ENCODE measurements at places on chromosomes 13 and 19.

GRCh38 chr19:12783849-12784393, 7.4 kb upstream of the JUNB start:
- DNase-seq, result no peak

- peak; percentile 74 for DNase-seq
Measured at GRCh38 chr19:8342684-8343482, at the start of gene KANK3. TSS of gene KANK3 (minus strand) at chr19:8343262. CDS start at chr19:8337828, 5,434 bp downstream.

DNA sequence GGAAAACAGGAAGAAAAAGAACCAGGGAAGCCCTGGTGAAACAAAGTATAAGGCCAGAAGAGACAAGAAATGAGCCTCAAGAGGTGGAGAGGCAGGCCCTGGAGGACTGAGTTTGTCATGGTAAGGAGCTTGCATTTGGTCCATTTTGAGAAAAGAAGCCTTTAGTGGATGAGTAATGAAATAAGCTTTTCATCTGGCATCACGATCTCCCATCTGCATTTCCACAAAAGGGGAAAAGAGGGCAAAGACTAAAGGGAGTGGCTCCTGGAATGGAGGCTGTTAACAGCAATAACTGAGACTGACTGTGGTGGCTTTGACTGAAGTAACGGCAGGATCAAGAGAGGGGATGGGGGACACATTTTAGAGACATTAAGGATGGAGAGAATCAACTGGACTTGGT, 148.8 kb upstream of the NBEA start:
- DNase-seq, result no peak

- DNase-seq, result no peak
Measured at GRCh38 chr13:97318532-97318931, 96.4 kb downstream of the MBNL2 start.

DNA sequence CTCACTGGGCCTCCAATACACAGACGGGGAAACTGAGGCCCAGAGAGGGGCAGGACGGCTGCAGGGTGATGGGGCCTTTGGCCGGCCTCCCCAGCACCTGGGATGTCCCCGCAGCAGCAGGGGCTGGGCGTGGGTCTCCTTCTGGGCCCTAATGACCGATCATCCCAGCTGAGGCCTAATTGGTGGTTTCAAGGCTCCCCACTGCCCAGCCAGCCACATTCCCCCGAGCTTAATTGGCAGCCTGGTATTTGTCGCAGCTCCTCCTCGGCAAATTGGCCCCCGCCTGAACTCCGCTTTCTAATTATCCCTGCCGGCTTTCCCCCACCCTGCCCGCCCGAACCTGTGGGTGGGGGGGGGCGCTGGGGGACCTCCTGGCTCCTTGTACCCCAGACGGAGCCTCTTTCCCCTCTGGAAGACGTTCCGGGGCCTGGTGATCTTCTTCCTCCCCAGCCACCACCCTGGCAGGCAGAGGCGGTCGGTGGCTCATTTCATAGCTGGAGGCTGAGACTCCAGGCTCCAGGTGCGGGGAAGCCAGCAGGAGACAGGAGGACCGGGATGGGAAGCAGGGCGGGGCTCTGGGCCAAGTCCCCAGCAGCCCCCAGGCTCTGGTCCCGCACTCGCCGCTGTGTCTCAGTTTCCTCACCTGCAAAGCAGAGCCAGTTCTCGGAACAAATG, 27.2 kb upstream of the WDR18 start:
- DNase-seq, result no peak

DNA sequence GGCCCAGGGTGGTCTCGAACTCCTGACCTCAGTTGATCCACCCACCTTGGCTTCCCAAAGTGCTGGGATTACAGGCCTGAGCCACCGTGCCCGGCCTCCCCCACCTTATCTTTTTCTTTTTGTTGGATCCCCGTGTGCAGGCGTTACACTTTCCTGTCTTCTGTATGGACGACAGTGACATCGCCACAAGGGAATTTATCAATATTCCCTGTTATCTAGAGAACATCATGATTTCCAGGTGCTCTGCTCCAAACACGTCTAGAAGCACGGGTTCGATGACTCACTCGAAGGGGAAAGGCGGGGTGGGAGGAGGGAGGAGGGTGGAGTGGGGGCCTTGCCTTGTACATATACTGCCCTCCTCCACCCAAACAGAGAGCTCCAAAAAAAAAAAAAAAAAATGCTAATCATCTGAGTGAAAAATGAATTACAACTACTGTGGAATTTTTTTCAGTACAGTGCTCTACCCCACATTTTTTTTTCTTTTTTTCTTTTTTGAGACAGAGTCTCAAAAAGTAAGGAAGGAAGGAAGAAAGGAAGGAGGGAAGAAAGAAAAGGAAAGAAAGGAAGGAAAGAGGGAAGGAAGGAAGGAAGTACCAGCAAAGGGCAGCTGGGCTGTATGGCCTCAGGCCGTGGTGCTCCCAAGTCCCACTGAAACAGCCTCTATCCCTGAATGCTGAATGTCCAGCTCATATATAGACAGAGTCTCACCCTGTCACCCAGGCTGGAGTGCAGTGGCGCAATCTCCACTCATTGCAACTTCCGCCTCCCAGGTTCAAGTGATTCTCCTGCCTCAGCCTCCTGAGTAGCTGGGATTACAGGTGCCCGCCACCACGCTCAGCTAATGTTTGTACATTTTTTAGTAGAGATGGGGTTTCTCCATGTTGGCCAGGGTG, 36.8 kb downstream of the INSR start:
- DNase-seq, result no peak

DNA sequence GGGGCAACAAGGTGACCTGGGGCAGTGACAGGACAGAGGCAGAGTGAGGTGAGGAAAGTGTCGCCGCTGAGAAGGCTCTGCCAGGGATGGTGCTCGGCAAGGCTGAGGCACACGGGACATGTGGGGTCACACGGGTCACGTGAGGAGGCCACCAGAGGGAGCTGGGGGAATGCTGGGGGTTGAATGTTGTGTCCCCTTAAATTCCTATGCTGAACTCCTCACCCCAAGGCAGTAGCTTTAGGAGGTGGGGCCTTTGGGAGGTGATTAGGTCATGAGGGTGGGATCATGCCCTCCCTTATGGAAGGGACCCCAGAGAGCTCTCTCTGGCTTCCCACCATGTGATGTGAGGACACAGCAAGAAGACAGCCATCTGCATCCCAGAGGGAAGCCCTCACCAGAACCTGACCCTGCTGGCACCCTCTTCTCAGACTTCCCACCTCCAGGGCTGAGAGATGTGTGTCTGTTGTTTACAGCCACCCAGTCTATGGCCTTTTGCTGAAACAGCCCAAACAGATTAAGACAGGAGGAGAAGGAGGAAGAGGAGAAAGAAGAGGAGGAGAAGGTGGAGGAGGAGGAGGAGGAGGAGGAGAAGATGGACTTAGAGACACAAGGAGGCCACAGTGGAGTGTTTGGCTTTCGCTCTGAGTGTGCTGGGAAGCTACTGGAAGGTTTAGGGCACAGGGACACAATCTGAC, 35.4 kb downstream of the RFX2 start:
- DNase-seq, result no peak

- no peak for DNase-seq
Measured at GRCh38 chr19:17762505-17763229, 11.4 kb downstream of the FCHO1 start.

DNA sequence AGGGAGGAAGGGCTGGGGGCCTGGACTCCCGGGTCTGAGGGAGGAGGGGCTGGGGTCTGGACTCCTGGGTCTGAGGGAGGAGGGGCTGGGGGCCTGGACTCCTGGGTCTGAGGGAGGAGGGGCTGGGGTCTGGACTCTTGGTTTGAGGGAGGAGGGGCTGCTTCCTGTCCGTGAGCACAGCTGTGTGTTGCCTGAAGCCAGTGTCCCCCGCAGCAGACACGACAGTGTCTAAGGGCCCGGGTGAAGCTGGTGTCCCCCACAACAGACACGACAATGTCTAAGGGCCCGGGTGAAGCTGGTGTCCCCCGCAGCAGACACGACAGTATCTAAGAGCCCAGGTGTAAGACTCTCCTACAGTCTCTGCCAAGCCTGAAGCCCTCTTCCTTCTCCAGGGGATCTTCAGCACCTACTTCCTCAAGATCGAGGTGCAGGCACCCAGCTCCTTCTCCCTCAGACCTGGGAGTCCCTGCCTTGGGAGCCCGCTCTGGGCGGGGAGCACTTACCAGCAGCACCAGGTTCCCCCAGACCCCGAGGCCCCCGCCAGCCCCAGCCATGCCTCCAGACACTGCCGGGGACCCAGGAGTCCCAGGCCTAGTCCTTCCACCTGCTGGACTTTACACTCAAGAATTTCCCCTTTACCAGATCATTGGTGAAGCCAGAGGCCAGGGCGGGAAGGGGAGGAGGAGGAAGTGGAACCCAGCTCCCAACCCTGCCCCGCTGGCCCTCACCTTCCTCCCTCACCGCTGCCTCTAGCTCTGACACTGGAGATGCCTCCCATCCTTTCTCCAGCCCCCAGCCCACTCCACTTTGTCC, at the start of gene PTPRH:
PTPRH (minus strand) TSS at position 622 of the 813 bp plus-strand sequence; CDS start at position 554, 68 bp downstream.
- no peak for DNase-seq

DNA sequence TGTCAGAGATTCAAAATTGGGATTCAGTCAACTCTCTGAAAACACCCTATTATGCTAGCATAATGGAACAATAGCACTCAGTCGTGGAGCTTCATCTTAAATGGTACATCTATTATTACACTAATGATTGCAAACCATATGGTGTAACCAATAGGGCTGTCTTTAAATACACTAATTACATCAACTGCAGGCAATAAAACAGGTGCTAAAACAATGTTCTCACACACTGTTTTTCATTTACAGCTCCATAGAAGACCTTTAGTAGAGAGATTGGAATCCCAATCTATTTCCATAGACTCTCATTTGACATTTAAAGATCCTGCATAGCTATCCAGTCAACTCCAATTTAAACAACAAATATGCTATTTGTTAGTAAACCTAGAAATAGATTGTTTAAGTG, 1917.4 kb downstream of the OLFM4 start:
- no peak for DNase-seq

DNA sequence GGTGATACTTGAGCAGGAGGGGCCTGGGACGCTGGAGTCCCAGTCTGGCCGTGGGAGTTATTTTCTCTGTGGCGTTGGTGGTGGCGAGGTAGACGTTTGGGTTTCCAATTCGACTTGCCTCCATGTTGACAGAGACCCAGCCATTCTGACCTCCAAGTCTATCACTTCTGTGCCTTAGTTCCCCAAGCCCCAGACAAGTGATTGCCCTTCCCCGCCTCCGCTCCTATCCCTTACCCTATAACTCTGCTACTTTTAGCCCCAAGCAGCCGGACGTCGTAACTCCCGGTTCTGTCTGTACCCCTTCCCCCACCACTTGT, 549 bp downstream of the TIMM50 start:
- DNase-seq, result no peak

DNA sequence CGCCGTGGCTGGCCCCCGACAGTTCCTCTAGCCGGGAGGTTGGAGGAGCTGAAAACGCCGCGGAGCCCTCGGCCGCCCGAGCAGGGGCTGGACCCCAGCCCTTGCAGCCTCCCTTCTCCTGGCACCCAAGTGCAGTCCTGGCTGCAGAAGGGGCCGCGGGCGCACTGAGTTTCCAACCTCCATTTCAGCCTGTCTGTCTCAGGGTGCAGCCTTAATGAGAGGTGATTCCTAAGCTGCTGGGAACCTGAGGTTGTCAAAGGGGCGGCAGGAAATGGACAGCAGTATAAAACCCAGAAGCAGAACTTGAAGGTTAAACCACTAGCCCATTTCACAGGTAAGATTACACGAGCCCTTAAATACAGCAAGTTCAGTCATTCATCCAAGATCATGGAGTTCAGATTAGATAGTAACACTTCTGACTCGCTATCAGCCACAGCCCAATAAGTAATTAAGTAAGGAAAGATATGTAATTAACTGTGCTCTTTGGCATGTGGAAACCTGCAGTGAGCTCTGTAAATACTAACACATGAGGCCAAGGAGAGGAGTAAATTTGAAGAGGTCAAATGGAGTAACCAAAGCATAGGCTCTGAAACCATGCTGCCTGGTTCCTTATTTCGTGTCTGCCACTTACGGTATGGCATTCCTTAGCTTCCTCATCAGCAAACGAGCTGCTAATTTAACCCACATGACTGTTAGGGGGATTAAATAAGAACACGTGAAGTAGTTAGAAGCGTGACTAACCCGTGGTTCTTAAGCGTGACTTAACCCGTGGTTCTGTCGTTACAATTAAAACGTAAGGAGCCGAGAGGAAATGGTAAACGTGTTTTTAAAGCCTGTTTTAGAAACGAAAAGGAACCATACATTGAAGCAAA, 686 bp downstream of the SETDB2 start:
- DNase-seq, result no peak

Data from activated B cell treated with CpG ODN at 0.5 μM for 24 hours (primary cell).